ENCODE measurements at places on chromosomes 1 and 21.

- DNase-seq, result no peak
Observed at GRCh38 chr1:60136395-60136794, 62.8 kb upstream of the C1orf87 start.

- no peak for DNase-seq
Observed at GRCh38 chr1:9715536-9716226, 64.2 kb downstream of the PIK3CD start.

DNA sequence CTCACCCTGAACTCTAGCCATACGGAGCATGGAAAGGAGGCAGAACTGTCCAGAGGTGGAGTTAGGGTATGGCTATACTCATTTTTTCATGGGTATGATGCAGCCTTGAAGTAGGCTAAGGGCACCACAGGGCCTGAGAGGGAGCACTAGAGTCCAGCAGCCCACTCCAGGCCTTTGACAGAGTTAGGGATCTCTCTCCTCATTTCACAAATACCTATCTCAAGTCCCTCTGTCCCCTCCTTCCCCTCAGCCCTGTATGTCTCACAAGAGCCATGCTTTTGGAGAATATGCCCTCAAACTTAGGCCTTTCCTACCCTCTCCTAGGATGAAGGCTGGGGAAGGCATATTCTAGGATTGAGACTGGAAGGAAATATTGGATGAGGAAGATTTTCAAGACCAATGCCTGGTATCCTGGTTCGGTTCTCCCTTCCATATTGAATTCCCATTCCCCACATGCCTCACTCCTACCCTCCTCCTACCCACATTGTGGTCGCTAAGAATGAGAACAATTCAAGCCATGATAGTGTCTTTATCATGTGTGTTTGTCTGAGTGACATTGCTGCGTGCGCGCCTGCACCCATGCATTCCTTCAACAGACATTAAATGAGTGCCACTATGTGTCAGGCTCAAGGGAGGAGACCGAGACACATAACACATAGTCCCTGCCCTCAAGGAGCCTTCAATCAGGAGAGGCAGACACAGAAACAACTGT is 2.6 kb upstream of the NECTIN4 start:
- DNase-seq, result no peak

DNA sequence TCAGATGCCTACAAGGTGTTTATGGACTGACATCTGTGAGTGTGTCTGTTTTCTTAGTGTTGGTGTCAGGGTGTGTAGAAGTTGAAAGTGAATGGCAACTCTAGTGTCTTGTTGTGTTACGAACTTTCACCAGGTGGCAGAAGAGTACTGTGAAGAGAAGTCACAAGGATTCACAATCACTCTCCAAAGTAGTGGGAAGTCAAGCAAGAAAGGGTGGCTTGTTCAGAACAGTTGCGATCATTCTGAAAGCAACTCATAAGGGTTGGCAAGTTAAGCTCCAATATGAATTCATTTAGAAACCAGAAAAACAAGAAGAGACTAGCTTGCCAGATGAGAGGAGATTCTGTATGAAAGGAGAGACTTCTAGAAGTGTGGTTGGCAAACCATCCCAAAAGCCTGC is 86.1 kb downstream of the FASLG start:
- no peak for DNase-seq

- DNase-seq, result no peak
Observed at GRCh38 chr21:37071561-37072273, 1.2 kb downstream of the PIGP start.

DNA sequence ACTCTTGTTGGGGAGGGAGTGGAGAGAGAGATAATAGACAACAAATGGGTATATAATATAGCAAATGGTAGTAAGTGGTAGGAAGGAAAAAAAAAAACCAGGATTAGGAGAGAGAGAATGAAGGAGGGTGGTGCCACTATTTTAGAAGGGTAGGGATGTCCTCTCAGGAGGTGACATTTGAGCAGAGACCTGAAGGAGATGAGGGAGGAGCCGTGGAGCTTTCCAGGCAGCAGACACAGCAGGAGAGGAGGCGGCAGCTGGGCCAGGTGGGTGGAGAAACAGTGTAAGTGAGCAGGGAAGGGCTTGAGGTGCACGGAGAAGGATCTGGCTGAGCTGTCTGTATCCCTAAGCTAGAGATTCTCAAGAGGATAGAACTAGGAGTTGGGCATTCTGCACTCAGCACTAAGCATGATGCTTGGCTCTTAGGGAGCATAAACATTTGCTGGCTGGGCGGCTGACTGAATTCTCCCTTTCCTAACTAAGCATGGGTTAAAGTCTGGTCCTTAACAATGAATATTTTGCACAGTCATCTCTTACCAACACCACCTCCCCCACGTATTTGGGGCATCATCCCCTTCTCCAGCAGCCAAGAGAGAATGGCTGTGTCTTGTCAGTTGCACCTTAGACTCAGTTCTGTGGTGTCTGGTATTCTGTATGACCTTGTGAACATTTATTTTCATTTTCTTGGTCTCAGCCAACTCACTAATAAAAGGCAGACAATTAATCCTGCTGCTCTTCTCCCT is 27.6 kb upstream of the SARS1 start:
- no peak for DNase-seq

GRCh38 chr1:68010090-68010489 is 40.3 kb downstream of the DIRAS3 start:
- DNase-seq, result no peak

DNA sequence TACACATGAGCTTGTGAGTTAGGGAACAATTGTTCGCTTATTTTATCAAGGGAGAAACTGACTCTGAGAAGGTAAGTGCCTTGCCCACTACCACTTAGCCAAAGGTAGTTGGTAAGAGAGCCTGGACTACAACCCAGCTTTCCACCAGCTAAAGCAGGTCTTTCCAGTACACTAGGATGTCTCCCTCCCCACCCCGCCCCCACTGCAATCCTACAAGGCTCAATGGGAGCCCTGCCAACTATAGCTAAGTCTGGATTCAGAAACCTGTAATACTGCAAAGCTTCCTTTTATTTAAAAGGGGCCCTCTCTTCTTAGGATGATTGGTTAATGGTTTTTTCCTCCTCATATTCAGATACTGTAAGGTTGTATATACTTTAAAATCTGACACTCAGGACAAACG is 102.0 kb upstream of the C8B start:
- no peak for DNase-seq

- DNase-seq, result no peak
Observed at GRCh38 chr1:87787551-87787950, 458.9 kb downstream of the LMO4 start.
